ENCODE measurements at places on chromosomes 13 and 19. TPM values are rescaled to one million over a fixed set of nuclear protein-coding genes. Genes with fewer than 3 reads are reported as not detected.

The MEIOSIN gene
- 0.08 TPM for total RNA-seq

The MYH14 gene
- total RNA-seq = 25.5 TPM

The F10 gene
- 0.56 TPM for total RNA-seq

The EFNB2 gene
- total RNA-seq = 18.0 TPM

The MICU2 gene
- 75.1 TPM for total RNA-seq

GRCh38 chr19:12952488-12953137, 4.4 kb downstream of the GADD45GIP1 start:
- H3K4me1 ChIP-seq = peaks cover 35% of the 10 kb centered on the region
- H3K36me3 ChIP-seq = peaks cover 67% of the 10 kb centered on the region
- H3K27ac ChIP-seq = peak overlapping the region; percentile 12
- DNase-seq = no peak

GRCh38 chr13:68261105-68261504, 1031.0 kb upstream of the PCDH9 start:
- H3K27me3 ChIP-seq = no peaks in the 10 kb centered on the region
- no peaks in the 10 kb centered on the region for H3K36me3 ChIP-seq
- DNase-seq = peak; percentile 4
- no peak overlapping the region for H3K4me3 ChIP-seq

- DNase-seq = peak; percentile 66
- no peak overlapping the region for H3K4me3 ChIP-seq
- H3K36me3 ChIP-seq = peaks cover 5% of the 10 kb centered on the region
- H3K4me1 ChIP-seq = peaks cover 13% of the 10 kb centered on the region
- H3K27me3 ChIP-seq = no peaks in the 10 kb centered on the region
Measured at GRCh38 chr19:38912600-38913514, 871 bp upstream of the CCER2 start.

DNA sequence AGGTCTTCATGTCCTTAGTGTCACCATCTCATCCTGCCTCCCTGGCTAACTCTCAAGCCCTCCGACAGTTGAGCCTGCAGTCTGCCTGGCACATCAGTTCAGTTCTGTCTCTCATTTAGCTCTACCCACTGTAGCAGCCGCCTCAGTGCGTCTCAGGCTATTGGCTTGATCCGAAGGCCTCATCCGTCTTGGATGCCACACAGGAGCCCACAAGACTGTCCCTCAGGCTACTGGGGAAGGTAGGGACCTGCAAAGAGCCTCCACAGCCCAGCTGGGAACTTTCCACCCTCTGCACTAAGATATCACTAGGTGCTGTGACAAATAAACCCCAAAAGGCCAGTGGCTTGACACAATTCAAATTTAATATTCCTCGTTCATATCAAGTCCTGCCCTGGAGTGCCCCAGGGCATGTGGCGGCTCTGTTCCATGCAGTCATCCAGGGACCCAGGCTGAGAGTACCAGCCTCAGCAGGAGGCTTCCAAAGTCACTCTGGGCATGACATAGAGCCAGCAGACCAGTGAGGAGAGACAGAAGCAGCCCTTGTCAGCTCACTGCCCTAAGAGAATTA, 5.7 kb downstream of the VSTM2B start:
- H3K36me3 ChIP-seq = no peaks in the 10 kb centered on the region
- H3K27ac ChIP-seq = no peak overlapping the region
- H3K4me3 ChIP-seq = no peak overlapping the region

DNA sequence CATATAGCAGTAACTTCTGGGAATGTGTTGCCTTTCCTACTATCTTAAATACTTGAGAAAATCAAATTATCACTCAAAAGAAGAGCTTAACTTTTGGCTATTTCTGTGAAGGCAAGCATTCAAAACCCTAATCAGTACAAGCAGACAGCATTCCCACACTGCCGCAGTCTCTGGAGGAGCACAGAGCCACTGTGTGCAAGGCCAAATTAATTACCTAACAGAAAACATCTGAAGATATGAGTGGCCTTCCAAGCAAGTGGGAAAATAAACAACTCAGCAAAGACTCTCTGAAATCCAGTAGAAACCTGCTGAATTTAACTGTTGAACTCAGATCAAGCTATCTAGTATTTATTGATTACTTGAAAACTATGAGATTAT, 68.2 kb downstream of the COL4A1 start:
- peaks cover 11% of the 10 kb centered on the region for H3K36me3 ChIP-seq
- DNase-seq = no peak
- H3K27me3 ChIP-seq = no peaks in the 10 kb centered on the region

GRCh38 chr19:47065242-47065641, 16.8 kb upstream of the TMEM160 start:
- peaks cover 25% of the 10 kb centered on the region for H3K36me3 ChIP-seq
- no peak overlapping the region for H3K27ac ChIP-seq
- no peak for DNase-seq
- no peaks in the 10 kb centered on the region for H3K27me3 ChIP-seq

DNA sequence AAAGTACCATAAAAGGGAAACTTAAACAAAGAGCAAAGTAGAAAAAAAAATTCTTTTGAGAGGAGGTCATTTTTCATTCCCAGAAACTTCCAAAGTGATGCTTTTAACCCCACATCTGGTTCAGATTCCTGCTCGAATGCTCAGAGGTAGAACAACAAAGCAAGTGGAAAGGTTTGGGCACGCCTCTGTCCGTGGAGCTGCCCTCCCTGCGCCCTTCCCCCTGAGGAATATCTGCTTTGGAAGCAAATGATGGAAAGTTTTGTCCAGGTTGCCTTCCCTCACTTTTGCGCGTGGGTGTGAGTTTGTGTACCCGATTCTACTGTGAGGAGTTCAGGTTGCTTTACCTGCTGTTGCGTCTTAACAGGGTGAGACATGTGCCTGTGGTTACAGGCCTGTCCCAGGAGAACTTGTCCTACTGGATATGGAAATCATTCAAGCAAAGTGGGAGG, 110.2 kb downstream of the KLF5 start:
- no peak overlapping the region for H3K27ac ChIP-seq
- no peaks in the 10 kb centered on the region for H3K36me3 ChIP-seq
- H3K27me3 ChIP-seq = no peaks in the 10 kb centered on the region
- no peak for DNase-seq
- H3K4me1 ChIP-seq = no peaks in the 10 kb centered on the region
- no peak overlapping the region for H3K4me3 ChIP-seq

DNA sequence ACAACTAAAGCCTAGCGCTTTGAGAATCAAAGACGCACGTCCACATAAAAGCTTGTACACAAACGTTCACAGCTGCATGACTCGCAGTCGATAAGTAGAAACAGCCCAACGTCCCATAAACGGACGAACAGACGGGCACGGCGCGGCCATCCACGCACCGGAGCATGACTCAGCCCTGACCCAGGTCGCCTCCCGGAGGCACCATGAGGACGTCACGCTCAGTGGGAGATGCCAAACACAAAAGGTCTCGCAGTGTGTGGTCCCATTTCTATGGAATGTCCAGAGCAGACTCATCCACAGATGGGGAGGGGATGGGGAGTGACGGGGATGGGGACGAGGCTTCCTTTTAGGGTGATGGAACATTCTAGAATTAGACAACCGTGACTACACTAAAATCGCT, 9.4 kb downstream of the POLRMT start:
- no peak overlapping the region for H3K4me3 ChIP-seq
- peaks cover 32% of the 10 kb centered on the region for H3K36me3 ChIP-seq
- no peaks in the 10 kb centered on the region for H3K27me3 ChIP-seq
- DNase-seq = no peak
- H3K4me1 ChIP-seq = no peaks in the 10 kb centered on the region

DNA sequence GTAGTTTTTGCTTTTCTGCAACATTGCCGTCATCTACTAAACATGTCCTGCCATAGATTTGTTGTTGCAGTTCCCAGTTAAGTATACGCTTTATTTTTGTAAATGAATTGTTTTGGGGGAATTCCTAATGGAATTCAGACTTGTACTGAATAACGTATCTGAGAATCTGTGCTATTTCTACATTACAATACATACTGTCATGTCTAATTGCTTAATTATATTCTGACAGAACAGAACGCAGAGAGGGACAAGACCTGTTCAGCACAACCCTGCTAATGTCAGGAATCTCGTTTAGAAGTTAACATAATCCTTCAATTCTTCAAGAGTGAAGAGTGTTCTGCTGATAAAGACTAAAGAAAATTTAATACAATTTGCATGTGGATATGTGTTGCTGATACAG, 861.1 kb upstream of the KLHL1 start:
- H3K27ac ChIP-seq = no peak overlapping the region
- H3K4me1 ChIP-seq = no peaks in the 10 kb centered on the region
- H3K36me3 ChIP-seq = no peaks in the 10 kb centered on the region
- H3K4me3 ChIP-seq = no peak overlapping the region
- no peak for DNase-seq

- no peaks in the 10 kb centered on the region for H3K4me1 ChIP-seq
- H3K27me3 ChIP-seq = no peaks in the 10 kb centered on the region
- no peak overlapping the region for H3K4me3 ChIP-seq
- no peak overlapping the region for H3K27ac ChIP-seq
- DNase-seq = no peak
- H3K36me3 ChIP-seq = no peaks in the 10 kb centered on the region
Measured at GRCh38 chr13:64767054-64767453, 2463.1 kb downstream of the PCDH9 start.

- H3K27ac ChIP-seq = no peak overlapping the region
- H3K36me3 ChIP-seq = no peaks in the 10 kb centered on the region
- no peak overlapping the region for H3K4me3 ChIP-seq
- no peaks in the 10 kb centered on the region for H3K4me1 ChIP-seq
- no peak for DNase-seq
Measured at GRCh38 chr13:49373716-49374115, 70.1 kb downstream of the CAB39L start.
